Ovary (tissue), 10 donors: ENCODE measurements at places on chromosomes 3 and 15.

- H3K4me3 ChIP-seq: no peak overlapping the region
- no peaks in the 10 kb centered on the region for H3K27me3 ChIP-seq
- H3K27ac ChIP-seq: no peak overlapping the region
- H3K4me1 ChIP-seq: no peaks in the 10 kb centered on the region
Observed at GRCh38 chr15:87817553-87817952, 439.0 kb downstream of the NTRK3 start.

GRCh38 chr3:162142511-162142910 is 645.9 kb downstream of the OTOL1 start:
- no peak overlapping the region for H3K27ac ChIP-seq
- no peaks in the 10 kb centered on the region for H3K36me3 ChIP-seq
- H3K4me3 ChIP-seq: no peak overlapping the region
- H3K4me1 ChIP-seq: no peaks in the 10 kb centered on the region

DNA sequence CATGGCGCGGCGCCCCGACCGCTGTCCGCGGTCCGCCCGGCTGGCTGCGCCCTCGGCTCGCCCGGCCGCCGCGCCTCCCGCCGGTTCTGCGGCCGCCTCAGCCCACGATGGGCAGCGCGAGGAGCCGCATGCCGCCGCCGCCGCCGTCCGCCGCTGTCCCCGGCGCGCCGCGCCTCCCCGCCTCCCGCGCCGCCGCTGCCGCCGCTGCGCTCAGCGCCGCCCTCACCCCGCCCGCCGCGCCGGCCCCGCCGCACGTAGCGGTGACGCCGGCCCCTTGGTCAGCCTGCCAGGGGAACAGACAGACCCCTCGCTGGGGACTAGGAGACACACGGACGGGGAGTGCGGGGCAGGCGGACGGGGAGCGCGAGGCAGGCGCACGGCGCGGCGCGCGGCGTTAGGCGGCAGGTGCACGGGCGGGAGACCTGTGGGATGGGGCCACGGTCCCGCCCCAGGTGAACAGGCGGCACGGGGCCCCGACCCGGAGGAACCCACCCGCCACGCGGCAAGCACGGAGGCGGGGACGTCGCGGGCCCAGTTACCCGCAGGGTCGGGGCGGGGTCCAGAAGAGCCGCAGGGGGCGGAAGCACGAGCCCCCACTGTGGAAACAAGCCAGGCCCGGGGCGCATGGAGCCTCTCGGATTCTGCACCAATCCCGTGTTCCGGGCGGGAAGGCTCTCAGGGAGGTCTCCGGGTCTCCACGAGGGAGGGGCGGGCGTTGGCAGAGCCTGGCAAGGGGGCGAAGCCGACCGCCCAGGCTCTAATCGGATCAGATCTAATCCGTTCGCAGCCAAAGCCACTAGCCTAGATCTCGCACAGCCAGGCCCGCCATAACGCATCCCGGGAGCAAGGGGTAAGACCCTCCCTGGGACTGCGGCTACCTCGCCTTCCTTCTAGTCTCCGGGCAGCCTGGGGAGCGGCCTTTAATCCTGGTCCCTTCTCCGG is at the start of gene CSPG5:
Gene CSPG5, minus strand, starts transcription at position 175 of the 942 bp plus-strand sequence. Its CDS starts 172 bp downstream, at position 3.
- H3K27ac ChIP-seq: no peak within 1 kb of the TSS
- no peaks in the 10 kb centered on the region for H3K27me3 ChIP-seq
- H3K4me1 ChIP-seq: peaks cover 4% of the 10 kb centered on the region

DNA sequence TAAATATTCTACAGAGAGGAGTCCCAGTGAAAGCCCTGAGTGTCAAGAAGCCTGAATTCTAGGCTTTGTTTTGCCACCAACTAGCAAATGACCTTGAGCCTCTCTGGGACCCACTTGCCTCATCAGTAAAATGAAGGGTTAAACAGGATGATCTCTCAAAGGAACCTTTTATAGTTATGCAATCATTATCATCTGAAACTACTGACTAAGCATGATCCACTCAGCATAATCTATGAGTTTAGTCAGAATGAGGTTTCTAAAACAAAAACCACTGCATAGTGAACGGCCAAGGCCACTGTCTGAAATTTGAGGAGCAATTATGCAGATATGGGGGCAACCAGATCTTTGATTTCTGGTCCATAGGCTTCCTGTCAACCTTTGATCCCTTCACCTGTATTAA is 319.0 kb downstream of the MECOM start:
- no peak for DNase-seq
- no peak overlapping the region for H3K4me3 ChIP-seq
- no peaks in the 10 kb centered on the region for H3K36me3 ChIP-seq
- H3K4me1 ChIP-seq: no peaks in the 10 kb centered on the region
- H3K27ac ChIP-seq: no peak overlapping the region

DNA sequence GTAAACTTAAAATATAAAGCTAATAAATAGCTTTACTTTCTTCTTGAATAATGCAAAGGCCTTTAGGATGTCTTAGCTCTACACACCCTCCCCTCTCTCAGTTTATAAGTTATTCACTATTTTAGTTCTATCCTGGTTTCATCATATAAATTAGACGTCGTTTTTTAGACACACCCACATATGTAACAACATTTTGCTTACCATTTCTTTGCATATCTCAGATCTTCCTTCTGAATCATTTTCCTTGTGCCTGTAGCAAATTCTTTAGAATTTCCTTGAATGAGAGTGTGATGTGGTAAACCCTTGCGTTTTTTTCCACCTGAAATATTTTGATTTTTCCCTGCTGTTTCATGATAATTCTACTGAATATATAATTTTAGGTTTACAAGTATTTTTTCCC is 2.5 kb upstream of the DAZL start:
- H3K4me1 ChIP-seq: no peaks in the 10 kb centered on the region
- no peak overlapping the region for H3K4me3 ChIP-seq
- H3K36me3 ChIP-seq: no peaks in the 10 kb centered on the region
- H3K27me3 ChIP-seq: no peaks in the 10 kb centered on the region

DNA sequence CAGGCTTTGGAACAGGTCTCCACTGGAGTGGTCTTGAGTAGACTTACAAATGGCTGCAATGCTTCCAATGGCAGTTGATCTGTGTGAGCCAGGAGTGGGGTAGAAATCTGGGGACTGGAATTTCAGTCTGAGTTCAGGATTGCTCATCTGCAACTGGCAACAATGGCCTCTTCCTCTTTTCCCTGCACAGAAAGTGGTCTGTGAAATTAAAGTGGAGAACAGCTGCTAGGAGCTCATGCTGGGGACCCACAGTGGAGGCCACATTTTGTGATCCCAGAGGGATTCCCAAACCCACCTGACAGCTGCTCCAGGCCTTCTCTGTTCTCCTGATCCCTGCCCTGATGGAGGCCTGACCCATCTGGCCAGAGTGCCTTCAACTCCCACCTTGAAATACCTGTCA is 49.6 kb downstream of the CEMIP start:
- DNase-seq: no peak
- no peaks in the 10 kb centered on the region for H3K27me3 ChIP-seq

DNA sequence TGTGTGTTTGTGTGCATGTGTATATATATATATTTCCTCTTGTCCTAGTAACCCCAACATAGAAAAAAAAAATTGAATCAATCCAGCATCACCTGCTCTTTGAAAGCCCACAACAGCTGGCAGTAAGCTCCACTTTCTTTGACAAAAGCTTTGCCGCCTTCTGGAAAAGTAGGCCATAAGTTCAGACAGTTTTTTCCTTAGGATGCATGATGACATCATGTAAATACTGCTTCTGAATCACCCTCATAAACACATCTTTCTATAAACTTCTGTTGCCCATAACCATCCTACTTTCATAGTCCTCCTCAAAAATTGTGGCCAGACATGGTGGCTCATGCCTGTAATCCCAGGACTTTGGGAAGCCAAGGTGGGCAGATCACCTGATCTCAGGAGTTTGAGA is 67.4 kb downstream of the CSNK1G1 start:
- H3K27me3 ChIP-seq: no peaks in the 10 kb centered on the region
- DNase-seq: no peak
- no peak overlapping the region for H3K4me3 ChIP-seq
- H3K36me3 ChIP-seq: no peaks in the 10 kb centered on the region
- H3K27ac ChIP-seq: no peak overlapping the region

- no peaks in the 10 kb centered on the region for H3K27me3 ChIP-seq
- no peaks in the 10 kb centered on the region for H3K4me1 ChIP-seq
- H3K27ac ChIP-seq: no peak overlapping the region
Observed at GRCh38 chr3:119069725-119070124, 35.1 kb upstream of the IGSF11 start.

DNA sequence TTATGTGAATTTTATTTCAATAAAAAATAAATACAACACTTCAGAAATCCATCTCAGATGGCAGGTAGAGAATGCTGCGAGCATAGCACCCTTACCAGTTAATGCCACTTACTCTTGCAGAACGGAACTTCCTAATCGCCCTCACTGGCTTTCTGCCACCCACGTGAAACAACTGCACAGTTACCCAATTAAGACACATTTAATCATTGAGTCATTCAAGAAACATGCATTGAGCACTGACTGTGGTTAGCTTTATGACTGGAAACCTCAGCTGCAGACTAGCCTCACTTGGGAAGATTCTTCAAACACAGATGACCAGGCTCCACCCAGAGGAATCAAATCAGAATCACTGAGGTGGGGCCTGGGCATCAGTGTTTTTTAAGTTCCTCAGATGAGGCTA is 5.6 kb upstream of the MFGE8 start:
- DNase-seq: no peak
- H3K27me3 ChIP-seq: no peaks in the 10 kb centered on the region
- H3K36me3 ChIP-seq: no peaks in the 10 kb centered on the region
- no peak overlapping the region for H3K27ac ChIP-seq
- no peak overlapping the region for H3K4me3 ChIP-seq

DNA sequence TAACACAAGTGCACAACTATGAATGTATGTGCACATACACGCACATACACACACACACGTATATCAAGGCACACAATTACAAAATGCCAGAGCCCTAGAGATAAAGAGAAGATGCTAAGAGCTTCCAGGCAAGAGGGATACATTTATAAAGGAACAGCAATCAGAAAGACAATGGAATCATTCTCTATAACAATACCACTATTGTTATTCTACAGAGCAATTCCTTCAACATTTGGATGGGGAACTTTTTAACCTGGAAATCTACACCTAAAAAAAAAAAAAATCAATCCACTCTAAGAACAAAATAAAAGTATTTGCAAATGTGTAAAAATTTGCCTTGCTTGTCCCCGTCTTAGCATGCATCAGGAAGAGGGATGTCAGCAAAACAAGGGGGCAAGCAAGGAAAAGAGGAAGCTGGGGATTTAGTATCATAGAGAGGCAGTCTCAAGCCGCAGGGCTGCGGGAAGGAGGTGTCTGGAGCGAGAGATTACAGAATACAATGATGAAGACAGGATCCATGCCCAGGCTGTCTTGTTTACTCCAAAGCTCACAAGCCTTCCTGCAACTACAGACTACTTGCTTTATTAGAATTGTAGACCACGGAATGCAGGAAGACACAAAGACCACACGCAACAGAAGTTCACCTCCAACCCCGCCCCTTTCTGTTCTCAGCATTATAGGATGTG is 220.2 kb downstream of the NTRK3 start:
- no peaks in the 10 kb centered on the region for H3K27me3 ChIP-seq
- no peak for DNase-seq

- H3K4me1 ChIP-seq: peaks cover 5% of the 10 kb centered on the region
- no peaks in the 10 kb centered on the region for H3K27me3 ChIP-seq
- H3K4me3 ChIP-seq: no peak overlapping the region
- peak; percentile 66 for DNase-seq
- H3K27ac ChIP-seq: no peak overlapping the region
- H3K36me3 ChIP-seq: no peaks in the 10 kb centered on the region
Observed at GRCh38 chr3:52248816-52249547, 3.4 kb downstream of the PPM1M start.

DNA sequence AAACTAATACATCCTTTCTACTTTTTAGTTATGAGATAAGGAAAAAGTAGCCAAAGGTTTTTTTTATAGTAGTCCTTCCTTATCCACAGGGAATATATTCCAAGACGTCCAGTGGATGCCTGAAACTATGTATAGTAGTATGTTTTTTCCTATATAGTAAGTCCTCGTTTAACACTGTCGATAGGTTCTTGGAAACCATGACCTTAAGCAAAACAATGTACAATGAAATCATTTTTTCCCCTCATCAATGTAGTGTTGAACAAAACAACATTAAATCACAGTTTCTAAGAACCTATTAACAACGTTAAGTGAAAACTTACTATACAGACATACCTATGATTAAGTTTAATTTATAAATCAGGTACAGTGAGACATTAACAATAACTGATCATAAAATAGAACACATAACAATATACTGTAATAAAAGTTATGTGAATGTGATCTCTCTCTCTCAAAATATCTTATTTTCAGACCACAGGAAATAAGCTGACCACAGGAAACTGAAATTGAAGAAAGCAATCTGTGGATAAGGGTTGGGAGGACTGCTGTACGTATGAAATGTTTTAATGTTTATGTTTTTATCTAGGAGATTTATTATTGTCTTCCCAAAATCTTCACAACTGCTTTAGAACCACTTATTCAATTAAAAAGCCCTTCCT is 20.6 kb downstream of the COPS2 start:
- no peak overlapping the region for H3K27ac ChIP-seq
- H3K27me3 ChIP-seq: no peaks in the 10 kb centered on the region
- no peak overlapping the region for H3K4me3 ChIP-seq
- H3K36me3 ChIP-seq: no peaks in the 10 kb centered on the region
- no peaks in the 10 kb centered on the region for H3K4me1 ChIP-seq

- no peaks in the 10 kb centered on the region for H3K27me3 ChIP-seq
- H3K4me3 ChIP-seq: no peak overlapping the region
- peaks cover 14% of the 10 kb centered on the region for H3K4me1 ChIP-seq
- no peak for DNase-seq
- H3K36me3 ChIP-seq: no peaks in the 10 kb centered on the region
- no peak overlapping the region for H3K27ac ChIP-seq
Observed at GRCh38 chr3:61828880-61829721, 267.7 kb downstream of the PTPRG start.

GRCh38 chr3:194395778-194396538 is 3.1 kb downstream of the GP5 start:
- H3K27me3 ChIP-seq: no peaks in the 10 kb centered on the region
- peak; percentile 77 for DNase-seq
- H3K36me3 ChIP-seq: no peaks in the 10 kb centered on the region
- H3K4me3 ChIP-seq: no peak overlapping the region
- peak overlapping the region; percentile 54 for H3K27ac ChIP-seq

GRCh38 chr3:98233468-98233867 is 30.6 kb upstream of the OR5H6 start:
- H3K36me3 ChIP-seq: no peaks in the 10 kb centered on the region
- H3K4me1 ChIP-seq: no peaks in the 10 kb centered on the region
- no peak overlapping the region for H3K27ac ChIP-seq
- no peak for DNase-seq
- H3K4me3 ChIP-seq: no peak overlapping the region

DNA sequence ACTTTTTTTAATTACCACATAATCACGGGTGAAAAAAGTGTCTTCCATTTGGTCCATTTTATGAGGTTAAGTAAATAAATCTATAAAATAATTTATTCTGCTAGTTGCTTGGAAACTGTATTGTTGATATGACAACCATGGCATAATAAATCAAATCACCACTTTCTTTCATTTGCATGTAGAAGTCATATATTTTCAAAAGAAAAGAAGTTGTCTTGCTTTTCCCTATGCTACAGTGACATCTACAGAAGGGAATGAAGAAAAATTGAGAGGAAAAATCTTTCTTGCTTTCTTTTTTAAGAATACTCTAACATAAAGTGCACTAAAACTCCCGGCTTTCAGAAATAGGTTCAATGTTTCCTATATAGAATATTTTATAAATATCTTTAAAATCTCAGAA is 228.5 kb downstream of the ZBBX start:
- no peaks in the 10 kb centered on the region for H3K4me1 ChIP-seq
- no peaks in the 10 kb centered on the region for H3K36me3 ChIP-seq
- H3K27ac ChIP-seq: no peak overlapping the region
- DNase-seq: no peak
- no peaks in the 10 kb centered on the region for H3K27me3 ChIP-seq
